ENCODE measurements at places on chromosomes 11 and 22.

- DNase-seq = no peak
Measured at GRCh38 chr11:61732705-61733104, 19.7 kb upstream of the MYRF start.

- no peak for DNase-seq
Measured at GRCh38 chr11:128981254-128981653, 38.6 kb upstream of the TP53AIP1 start.

GRCh38 chr11:34928960-34929680, 12.7 kb downstream of the PDHX start:
- DNase-seq = no peak

DNA sequence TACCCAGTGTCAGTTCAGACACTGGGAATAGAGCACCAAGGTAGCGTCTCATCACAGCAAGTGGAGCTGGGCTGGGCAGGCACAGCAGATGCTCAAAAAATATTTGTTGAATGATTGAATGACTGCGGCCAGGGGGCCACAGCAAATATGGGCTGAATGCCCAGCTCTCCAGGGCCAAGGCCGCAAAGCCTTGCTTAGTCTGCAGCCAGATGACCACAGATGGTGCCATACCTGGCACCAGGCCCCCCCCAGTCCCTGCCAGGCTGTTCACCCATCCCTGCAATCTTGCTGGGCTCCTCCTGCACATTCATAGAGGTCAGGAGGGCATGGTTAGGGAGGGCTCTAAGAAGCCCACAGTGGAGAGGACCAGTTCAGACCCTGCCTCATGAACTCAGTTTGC, 32.9 kb downstream of the ZC3H7B start:
- no peak for DNase-seq

- DNase-seq = no peak
Measured at GRCh38 chr22:39959640-39960447, at the start of gene TMA7B. TMA7B (plus strand) TSS chr22:39960397; CDS start chr22:39964375, 3,978 bp downstream.

Data from stimulated activated CD8-positive, alpha-beta memory T cell treated with anti-CD3 and anti-CD28 coated beads, Interleukin-2, amount 100 ng/mL, for 1 hour (primary cell).